Activated CD8-positive, alpha-beta T cell treated with anti-CD3 and anti-CD28 coated beads, Interleukin-2, amount 10 ng/mL, durations not matched to agents 7 days and 5 days (primary cell): ENCODE measurements at places on chromosomes 5 and 9. TPM values are rescaled to one million over a fixed set of nuclear protein-coding genes. Genes with fewer than 3 reads are reported as not detected.

SPINK4 gene
- total RNA-seq = not detected

DNA sequence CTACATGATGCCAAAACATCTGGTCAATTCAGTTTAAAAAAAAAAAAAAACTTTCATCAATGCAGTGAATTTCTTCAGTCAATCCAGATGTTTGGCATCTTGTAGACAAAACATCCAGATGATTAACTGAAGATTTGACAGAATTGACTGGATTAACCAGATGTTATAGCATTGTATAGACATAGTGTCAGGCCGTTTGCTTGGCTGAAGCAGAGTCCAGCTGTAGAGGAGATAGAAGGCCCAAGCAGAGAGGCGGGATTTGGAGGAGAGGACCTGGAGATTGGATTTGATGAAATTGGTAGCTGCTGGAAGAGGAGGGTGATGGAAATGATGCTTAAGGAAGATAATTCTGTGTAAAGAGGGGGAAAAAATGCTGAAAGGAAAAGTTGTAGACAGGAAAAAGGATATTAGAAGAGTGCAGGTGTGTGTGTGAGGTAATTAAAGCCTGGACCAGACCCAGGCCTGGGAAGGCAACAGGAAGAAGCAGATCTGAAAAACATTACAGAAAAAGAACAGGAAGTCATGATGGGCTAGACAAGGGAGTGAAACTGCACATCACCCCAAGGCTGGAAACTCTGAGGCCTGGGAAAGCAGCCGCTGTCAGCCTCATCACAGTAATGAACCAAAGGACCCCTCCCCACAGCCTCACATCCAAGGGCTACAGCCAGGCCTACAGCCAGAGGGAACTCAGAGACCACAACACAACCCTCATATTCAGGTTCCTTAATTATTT, 258.3 kb downstream of the CWC27 start:
- peak overlapping the region; percentile 23 for H3K27ac ChIP-seq
- no peaks in the 10 kb centered on the region for H3K36me3 ChIP-seq
- H3K27me3 ChIP-seq = no peaks in the 10 kb centered on the region

DNA sequence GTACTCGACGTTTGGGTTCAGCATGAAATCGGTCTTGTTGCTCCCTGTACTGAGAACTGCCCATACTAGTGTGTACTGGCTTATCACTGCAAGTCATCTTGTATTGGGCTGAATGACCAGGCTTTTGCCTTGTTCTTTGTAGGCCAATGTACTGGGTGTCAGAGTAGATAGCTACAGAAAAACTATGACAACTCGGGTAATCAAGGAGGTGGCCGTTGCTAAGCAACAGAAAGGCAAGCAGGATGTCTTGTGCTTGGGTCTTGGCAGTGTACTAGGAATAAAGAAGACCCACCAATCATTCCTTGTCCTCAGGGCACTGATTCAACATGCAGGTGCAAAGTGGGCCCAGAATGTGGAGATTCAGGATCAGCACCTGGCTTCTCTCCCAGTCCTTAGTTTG, 11.9 kb upstream of the SHISAL2B start:
- H3K27ac ChIP-seq = no peak overlapping the region
- H3K4me1 ChIP-seq = no peaks in the 10 kb centered on the region
- H3K36me3 ChIP-seq = no peaks in the 10 kb centered on the region
- peaks cover 10% of the 10 kb centered on the region for H3K27me3 ChIP-seq

- no peak overlapping the region for H3K4me3 ChIP-seq
- no peak for DNase-seq
- H3K4me1 ChIP-seq = peaks cover 10% of the 10 kb centered on the region
- no peak overlapping the region for H3K27ac ChIP-seq
- H3K36me3 ChIP-seq = peaks cover 82% of the 10 kb centered on the region
- no peaks in the 10 kb centered on the region for H3K27me3 ChIP-seq
These were observed 137.6 kb downstream of the INSYN2B start for GRCh38 chr5:169842699-169843098.

- H3K4me3 ChIP-seq = no peak overlapping the region
- H3K27me3 ChIP-seq = peaks cover 41% of the 10 kb centered on the region
- DNase-seq = no peak
- H3K27ac ChIP-seq = no peak overlapping the region
These were observed 1.1 kb upstream of the FGF10 start for GRCh38 chr5:44390351-44390750.

PCDHB9 gene
- not detected for total RNA-seq

DNA sequence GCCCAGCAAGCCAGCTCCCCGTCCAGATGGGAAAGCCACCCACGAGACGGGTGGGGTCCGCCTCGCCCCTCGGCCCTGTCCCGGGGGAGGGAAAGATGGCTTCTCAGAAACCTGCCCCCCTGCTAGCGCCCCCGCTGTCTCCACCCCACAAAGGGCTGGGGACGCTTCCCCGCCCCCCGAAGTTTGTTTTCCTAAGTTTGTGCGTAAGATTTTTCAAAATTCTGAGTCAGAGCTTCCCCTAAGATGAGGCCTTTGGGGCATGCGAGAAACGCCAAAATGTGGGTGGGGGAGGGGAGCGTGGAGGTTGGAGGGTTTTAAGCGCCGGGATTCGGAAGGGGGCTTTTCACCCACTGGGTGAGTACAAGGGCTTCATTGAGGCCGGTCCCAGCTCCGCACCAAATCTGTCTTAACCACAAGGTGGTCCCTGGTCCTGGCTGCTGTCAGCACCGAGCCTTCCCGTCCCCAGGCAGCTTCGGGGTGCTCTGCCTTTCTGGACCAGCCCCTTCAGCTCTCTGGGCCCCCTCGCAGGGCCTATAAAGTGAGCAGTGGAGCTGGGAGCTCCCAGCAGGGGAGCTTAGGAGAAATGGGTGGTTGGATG, 32.3 kb downstream of the PRRX2 start:
- peak; percentile 29 for DNase-seq
- peaks cover 9% of the 10 kb centered on the region for H3K4me1 ChIP-seq
- no peaks in the 10 kb centered on the region for H3K36me3 ChIP-seq
- H3K4me3 ChIP-seq = peak overlapping the region; percentile 25
- H3K27me3 ChIP-seq = peaks cover 34% of the 10 kb centered on the region
- H3K27ac ChIP-seq = no peak overlapping the region

DNA sequence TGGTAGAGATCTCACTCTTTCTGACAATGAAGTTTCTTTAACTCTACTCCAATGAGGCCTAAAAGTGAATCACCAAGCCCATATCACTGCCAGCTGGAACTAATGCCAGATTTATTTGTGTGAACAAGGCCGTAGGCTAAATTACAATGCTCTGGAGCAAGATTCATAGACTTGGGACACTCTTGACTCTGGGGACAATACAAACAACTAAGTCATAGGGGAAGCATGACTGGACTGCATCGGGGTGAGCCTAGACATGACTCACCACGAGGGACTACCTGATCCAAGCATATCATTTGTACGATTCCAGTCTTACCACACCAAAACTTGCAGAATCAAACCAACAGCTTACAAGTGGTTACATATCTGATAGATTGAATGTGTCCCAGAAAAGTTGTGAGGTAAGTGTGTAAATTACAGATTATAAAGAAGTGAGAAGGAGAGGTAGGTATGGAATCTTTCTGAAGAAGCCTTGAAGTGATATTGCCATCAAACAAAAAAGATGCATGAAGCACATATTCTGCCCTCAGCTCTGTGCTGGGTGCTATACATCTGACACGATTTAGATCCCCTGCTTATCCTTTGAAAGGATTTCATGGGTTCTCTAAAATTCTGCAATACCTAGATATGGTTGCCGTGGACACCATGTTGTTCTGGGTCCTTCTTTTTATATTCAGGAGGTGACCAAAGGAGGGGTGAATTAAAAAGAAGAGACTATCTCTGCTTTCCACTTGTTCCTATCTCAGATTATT, 199.3 kb upstream of the PDE4D start:
- H3K4me1 ChIP-seq = no peaks in the 10 kb centered on the region
- no peak for DNase-seq
- no peak overlapping the region for H3K4me3 ChIP-seq
- H3K27ac ChIP-seq = no peak overlapping the region
- H3K36me3 ChIP-seq = no peaks in the 10 kb centered on the region

- H3K4me1 ChIP-seq = peaks cover 13% of the 10 kb centered on the region
- peaks cover 2% of the 10 kb centered on the region for H3K36me3 ChIP-seq
- H3K27ac ChIP-seq = no peak overlapping the region
These were observed 15.7 kb downstream of the LVRN start for GRCh38 chr5:115977988-115978387.

DNA sequence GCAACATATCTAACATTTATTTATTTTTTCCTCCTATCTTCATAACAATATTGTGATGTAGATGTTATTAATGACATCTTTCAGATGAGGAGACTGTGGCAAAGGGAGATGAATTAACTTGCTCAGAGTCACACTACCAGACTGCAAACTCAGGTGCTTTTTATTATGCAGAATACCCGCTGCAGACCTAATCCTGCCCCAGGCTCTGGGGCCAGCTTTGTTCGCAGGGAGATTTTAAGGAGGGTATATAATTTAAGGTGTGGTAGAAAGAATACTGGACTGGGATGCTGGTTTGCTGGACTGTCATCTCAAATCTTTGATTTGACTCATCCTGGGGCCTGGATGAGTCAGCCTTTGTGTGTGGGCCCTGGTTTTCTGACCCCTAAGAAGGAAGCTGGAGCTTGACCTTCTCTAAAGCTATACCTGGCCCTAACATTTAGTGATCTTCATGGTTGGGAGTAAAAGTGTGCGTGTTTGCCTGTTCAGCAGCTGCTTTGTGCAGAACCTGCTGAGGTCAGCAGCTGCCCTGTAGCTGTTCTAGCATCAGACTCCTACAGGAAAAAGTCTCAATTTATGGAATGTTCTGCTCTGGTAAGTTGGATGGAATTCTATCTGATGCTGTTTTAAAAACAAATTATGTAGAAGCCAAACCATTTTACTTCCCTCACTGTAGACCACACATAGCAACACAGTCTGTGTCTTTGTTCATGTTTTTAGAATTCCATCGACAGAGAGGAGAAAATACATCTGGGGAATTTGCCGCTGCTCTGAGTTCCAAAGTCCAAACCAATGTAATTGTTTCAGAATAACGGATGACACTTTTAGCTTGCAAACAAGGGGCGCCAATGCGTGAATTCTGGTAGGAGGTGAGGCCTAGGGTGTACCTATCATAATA, 4.5 kb downstream of the SLC36A1 start:
- no peak overlapping the region for H3K27ac ChIP-seq
- no peak for DNase-seq
- peaks cover 4% of the 10 kb centered on the region for H3K27me3 ChIP-seq
- no peaks in the 10 kb centered on the region for H3K36me3 ChIP-seq

GRCh38 chr9:7608261-7608660, 191.3 kb downstream of the DMAC1 start:
- H3K27me3 ChIP-seq = no peaks in the 10 kb centered on the region
- H3K4me1 ChIP-seq = peaks cover 1% of the 10 kb centered on the region
- H3K27ac ChIP-seq = no peak overlapping the region
- H3K36me3 ChIP-seq = no peaks in the 10 kb centered on the region
- no peak for DNase-seq
- no peak overlapping the region for H3K4me3 ChIP-seq
